AG09319 (cell line): ENCODE measurements at places on chromosomes 7 and 10.

GRCh38 chr10:17025444-17026295, 103.9 kb downstream of the CUBN start:
- DNase-seq, result peak; percentile 90

DNA sequence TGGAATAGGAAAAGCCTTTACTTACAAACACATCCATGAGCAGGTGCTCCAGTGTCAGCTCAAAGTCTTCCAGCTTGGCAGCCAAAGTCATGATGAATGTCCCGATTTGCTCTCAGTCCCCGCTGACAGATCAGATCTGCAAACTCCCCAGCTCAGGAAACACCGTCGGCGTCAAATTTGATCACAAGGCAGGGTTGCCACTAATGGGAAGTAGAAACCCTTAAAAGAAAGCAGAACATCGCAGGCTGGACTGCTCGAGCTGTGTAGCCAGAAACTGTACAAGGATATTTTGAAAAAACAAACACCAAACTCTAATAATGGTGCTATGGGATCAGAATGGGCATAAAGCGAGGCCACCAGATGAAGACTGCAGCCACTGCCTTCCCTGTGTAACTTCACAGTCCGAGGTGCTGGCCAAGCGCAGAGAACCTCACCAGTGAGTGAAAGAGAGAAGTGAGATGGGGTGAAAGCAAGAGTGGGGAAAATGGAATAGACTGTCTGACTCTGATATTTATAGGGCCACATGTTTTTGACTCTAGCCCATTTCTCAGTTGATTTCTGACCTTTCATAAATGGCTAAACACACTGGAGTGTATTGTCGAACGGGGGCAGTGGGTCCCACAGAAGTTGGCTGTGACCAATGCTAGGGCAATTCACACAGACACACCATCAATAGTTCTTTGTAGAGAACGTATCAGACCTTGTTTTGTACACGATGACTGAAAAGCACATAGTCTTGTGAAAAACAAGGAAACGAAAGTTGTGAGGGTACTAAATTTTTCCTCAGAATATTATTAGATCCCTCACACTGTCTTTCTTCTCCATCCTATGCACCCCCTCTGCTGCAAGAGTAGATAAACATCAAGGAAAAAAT, 306.2 kb downstream of the FRMD4A start:
- no peak for DNase-seq

GRCh38 chr10:73974309-73974946, 23.5 kb upstream of the VCL start:
- DNase-seq, result no peak

GRCh38 chr7:16839646-16840045, 34.8 kb upstream of the AGR2 start:
- DNase-seq, result no peak

GRCh38 chr10:131531265-131532190, 220.0 kb upstream of the TCERG1L start:
- DNase-seq, result no peak
